ENCODE measurements at places on chromosomes 4 and X.
A peak's percentile ranks its signal among the peaks of the same experiment; 100 is the strongest.

DNA sequence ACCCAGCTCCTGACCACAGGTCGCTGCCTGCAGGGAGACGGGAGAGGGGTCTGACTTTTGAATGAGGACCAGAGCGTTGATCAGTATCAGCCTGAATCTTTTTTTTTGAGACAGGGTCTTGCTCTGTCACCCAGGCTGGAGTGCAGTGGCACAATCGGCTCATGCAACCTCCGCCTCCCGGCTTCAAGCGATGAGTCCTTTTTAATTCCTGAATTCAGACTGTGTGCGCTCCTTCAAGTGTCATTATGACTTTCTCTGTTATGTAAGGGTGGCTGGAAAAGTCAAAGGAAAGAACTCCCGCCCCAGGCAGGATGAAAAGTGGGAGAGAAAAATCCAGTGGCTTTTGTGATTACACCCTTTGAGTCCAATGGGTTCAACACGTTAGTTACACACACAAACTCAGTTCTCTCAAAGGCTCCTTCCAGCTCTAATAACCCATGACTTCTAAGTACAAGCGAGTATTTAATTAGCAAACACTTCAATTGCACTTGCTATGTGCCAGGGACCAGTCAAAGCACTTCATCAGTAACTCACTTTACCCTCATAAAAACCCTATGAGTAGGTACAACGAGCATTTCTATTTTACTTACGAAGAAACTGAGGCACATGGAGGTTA is 44.4 kb downstream of the PDHA1 start:
- no peak for DNase-seq

DNA sequence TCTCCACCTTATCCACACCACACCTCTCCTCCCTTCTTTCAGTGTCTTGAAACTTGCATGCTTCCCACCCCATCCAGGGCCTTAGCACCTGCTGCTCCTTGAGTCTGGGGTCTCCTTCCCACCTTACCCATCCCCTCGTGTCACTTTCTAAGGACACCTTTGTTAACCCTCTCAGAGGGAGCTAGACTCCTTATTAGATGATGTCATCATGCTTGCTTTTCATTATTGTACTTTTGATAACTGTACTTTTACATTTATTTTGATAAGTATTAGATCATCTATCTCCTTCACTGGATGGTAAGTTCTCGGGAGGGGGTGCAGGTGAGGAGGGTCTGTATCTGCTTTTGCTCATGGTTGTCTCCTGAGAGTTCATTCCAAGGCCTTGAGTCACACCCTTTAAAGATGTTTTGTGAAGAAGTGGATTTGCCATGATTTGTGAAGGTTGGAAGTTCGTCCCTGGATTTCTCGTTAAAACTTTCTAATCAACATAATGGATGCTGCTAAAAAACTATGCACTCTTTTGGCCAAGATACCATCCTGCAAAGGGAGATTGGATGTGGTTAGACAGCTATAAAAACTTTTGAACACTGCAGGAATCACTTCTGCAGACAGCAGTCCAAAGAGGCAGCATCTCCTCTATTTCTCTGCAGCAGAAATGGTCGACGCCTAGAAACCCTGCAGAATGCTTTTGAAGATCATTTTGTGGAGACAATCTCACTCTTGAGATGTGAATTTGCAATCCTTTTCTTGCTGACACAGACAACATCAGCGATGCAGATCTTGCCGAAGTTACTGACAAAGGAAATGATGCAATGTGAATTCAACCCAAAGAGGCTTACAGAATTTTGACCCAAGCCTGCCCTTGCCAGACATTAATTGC is 69.6 kb downstream of the ENPP6 start:
- DNase-seq: no peak

DNA sequence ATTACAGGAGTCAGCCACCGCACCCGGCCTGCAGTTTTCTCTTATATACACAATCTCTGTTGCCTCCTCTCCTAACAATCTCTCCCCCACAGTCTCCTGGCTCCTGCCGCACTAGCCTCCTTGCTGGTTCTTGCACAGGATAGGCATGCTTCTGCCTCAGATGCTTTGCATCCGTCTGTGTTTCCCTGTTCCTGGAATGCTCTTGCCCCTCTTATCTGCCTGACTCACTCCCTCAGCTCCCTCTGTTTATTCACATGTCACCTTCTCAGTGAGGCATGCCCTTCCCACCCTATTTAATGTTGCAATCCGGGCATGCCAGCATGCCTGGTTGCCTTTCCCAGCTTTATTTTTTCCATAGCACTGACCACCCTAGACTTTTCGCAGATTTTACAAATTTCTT is 161.9 kb downstream of the PHF8 start:
- DNase-seq: no peak

DNA sequence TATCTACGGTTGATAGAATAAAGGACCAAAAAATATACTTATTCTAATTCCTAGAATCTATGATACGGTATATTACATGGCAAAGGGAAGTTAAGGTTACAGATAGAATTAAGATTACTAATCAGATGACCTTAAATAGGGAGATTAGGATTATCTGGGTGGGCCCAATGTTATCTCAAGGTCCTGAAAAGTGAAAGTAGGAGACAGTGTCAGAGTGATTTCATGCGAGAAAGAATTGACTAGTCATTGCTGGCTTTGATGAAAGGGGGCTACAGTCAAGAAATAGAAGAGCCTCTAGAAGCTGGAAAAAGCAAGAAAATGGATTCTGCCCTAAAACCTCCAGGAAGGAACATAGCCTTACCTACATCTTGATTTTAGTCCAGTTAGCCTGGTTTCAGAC is 176.9 kb upstream of the PPP1R2C start:
- DNase-seq: no peak

DNA sequence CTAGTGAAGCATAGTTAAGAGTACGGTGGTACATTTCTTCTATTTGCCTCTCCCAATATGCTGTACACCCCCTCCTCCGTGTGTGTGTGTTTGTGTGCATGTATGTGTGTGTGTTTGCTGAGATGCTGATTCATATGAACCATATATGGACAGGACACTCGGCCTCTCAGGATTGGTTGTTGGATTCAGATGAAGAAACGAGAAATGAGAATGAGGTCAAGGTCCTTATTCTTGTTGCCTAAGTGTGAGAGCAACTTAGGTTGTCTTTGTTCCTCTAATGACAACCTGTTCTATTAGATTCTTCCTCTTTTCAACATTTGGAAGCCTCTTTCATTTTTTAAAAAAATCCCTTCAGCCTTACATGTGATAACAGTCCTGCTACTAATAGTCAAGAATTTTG is 1387.6 kb downstream of the STIM2 start:
- DNase-seq: no peak

DNA sequence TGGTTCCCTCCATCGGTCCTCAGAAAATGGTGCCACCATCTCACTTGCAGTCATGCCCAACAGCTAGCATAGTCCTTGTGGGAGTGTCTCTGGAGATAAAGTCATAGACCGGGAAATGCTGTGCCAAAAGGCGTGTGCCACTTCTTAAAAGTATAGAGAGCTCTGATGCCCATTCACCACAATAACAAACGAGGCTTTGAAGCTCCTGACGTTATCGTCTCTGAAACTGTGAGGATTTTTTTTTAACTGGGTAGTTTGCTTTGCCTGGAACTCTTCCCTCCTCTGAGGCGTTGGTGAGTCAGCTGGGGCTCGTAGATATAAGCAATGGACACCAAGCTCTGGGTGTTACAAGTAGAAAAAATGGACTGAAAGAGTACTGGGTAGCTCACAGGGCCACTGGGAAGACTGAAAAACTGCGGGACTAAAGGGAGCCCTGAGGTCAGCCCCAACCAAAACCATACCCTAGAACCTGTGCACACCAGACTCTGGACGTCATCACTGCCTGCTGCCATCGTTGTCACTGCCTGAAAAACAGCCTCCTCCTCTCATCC is 89.4 kb upstream of the TRIM2 start:
- no peak for DNase-seq

GRCh38 chr4:98203332-98204235 is 57.6 kb upstream of the RAP1GDS1 start:
- no peak for DNase-seq

GRCh38 chr4:93710101-93710846 is 118.3 kb upstream of the ATOH1 start:
- DNase-seq: no peak

DNA sequence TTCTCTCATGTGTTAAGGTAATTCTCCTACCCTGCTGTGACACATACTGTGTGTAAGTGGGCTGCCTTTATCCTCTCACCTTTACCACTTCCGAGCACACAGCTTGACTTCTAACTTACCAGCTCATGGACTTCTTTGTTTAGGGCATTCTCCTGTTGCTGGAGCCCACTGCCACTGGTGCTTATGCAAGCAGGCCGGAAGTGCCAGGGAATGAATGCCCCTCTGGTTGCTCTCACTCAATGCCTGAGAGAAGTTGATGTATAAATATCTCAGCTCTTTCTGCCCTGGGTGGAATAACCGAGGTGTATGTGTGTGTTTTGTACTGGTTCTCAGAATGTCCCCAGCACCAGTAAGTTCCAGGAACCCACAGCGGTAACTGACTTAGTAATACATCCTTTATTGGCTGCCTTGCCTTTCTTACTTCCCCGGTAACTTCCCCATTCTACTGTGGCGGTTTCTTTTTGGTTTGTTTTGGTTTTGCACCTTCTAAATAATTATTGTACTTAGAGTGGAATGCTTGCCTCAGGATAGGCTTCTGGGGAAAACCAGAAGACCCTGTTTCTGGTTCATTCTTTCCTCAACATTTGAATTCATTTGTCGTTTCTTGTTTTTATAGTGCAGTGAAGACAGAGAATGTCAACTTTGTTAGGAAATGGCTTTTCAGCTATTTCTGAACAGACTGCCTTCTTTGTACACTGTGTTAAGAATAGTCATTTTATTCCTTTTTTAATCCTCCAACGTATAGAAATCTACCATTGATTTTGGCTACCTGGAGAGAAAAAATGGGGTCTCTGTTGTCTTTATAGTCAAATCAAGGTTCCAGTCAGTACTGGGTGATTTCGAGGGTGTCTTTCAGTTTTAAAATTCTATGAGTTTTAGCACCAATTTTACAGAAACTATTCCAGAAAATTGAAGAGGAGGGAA is 45.4 kb downstream of the CXorf58 start:
- no peak for DNase-seq

- no peak for DNase-seq
Measured at GRCh38 chr4:160194716-160195115, 1091.8 kb downstream of the RAPGEF2 start.

DNA sequence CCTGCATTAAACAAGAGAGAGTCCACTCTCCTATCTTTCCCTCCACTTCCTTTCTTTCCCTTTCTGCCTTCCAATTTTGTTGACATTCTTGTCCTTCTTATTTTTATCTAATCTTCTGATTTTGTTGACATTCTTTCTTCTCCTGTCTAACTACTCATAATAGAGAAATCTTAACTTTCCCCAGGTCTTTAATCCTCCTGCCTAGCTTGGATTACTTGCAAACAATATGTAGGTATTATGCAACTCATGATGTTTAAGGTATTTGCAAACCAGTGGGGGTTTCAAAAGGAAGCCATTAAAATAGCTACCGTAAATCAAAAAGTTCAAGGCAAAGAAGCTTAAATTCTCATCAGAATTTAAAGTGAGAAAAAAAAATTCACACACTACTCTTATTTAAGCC is 53.9 kb downstream of the PROM1 start:
- DNase-seq: no peak

DNA sequence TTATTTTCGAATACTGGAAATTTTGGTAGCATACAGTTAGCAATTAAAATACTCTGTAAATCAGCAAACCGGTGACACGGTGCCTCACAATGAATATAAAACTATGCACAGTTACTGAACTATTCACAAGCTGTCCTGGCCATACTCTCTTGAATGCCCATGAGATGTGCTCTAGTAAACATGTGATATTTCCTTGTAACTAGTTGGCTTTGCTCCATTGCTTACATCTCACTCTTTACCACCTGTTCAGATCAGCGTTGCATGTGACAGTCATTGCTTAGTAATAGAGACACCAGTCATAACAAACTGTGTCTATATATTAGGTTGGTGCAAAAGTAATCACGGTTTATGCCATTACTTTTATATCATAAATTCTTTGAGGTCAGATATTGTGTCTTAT is 897.9 kb upstream of the FTHL17 start:
- no peak for DNase-seq

GRCh38 chr4:169270810-169271691 is at the start of gene SH3RF1:
Gene SH3RF1, minus strand, starts transcription at chr4:169270956. Its CDS starts 1,744 bp downstream, at chr4:169269212.
- DNase-seq: peak; percentile 51
